Cardiac septum (tissue), 1 donor: ENCODE measurements at places on chromosomes 5 and 9. TPM values are rescaled to one million over a fixed set of nuclear protein-coding genes. Genes with fewer than 3 reads are reported as not detected.

CHSY3 gene
- total RNA-seq = 3.1 TPM

STK32A gene
- total RNA-seq = 0.92 TPM

MAML1 gene
- 13.2 TPM for total RNA-seq

NR2F1 gene
- total RNA-seq = 0.73 TPM

SV2C gene
- 0.67 TPM for total RNA-seq

GRCh38 chr5:177412603-177413233 lies 3.4 kb upstream of the F12 start:
- DNase-seq = no peak

ATP10B gene
- total RNA-seq = not detected

GRCh38 chr9:16442622-16443021 lies 427.8 kb downstream of the BNC2 start:
- DNase-seq = no peak

THBS4 gene
- 464 TPM for total RNA-seq

TOR4A gene
- 13.9 TPM for total RNA-seq

WDR31 gene
- total RNA-seq = 10.9 TPM

ABLIM3 gene
- total RNA-seq = 118 TPM

- DNase-seq = no peak
Observed at GRCh38 chr5:137603356-137603755, 104.2 kb upstream of the SPOCK1 start.

- no peak for DNase-seq
Observed at GRCh38 chr9:124174433-124174832, 83.3 kb upstream of the NEK6 start.

CDC20B gene
- total RNA-seq = not detected

GRCh38 chr5:90015584-90016018 lies 394.0 kb downstream of the CETN3 start:
- no peak for DNase-seq
